ENCODE measurements at places on chromosomes 7 and 10.

DNA sequence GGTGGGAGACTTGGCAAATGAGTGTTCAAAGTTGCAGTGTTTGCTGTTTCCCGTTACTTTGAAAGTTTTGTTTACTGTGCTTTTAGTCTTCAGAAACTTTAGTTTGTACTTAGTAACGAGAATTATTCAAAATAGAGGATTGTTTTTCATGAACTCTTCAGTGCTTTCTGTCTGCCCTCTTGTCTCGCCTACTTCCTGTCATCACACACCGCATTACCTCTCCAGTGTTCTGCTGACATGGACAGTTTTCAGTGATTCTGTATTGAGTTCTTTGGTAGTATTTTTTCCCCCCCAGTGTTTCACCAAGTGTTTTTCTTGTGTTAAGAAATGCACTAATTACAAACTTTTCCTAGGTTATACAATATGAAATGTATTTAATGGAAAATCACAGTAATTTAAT, 207.0 kb downstream of the MLLT10 start:
- DNase-seq = no peak

- no peak for DNase-seq
Observed at GRCh38 chr10:23414658-23415057, 24.2 kb upstream of the OTUD1 start.

GRCh38 chr10:30392564-30392990, 41.4 kb upstream of the MAP3K8 start:
- DNase-seq = peak; percentile 54

DNA sequence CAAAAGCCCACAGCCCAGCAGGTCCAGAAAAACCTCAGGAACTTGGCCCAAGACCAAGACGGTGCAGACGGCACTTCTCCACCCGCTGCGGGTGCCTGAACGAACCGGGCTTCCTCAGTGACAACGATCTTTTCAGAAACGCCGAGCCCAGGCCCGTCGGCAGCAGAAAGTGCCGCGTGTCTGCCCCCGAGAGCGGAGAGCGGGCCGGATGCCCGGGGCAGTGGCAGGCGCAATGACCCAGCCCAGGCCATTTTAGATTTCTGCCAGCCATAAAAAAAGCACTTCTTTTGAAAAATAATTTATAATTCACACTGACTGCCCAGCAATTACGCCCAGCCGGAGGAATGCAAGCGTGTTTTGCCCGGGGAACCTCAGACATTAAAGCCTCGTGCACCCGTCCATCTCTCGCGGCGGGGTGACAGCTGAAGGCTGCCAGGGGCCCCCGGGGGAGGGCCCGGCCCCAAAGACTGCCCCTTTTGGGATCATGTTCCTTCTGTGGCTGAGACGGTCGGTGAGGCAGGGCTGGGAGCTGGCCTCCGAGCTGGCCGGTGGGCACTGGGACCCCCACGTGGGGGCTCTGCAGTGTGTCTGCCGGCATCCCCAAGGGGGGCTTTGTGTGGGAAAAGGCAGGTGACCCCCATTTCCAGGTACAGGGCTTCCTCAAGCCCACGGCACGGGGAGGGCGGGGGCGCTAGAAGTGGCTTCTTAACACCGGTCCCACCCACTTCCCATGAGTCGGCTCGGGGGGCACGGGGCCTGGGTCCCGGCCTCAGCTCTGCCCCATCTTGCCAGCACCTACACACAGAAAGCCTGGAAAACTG, 71.3 kb upstream of the PDGFA start:
- DNase-seq = no peak

DNA sequence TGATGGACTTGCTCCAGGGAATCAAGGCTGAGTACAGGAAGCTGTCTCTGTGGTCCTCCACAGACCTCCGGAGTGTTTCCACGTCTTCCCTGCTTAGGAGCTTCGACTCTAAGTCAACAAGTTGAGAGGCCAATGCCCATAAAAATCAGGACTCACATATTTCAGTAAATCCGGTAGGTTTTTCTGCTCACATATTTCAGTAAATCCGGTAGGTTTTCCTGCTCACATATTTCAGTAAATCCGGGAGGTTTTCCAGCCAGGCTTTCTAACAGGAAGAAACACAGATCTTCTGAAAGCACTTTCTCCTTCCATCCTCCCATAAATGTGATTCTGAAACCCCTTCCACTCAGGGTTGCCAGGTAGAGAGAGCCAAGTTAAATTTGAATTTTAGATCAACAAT, 340.1 kb upstream of the SHH start:
- no peak for DNase-seq

DNA sequence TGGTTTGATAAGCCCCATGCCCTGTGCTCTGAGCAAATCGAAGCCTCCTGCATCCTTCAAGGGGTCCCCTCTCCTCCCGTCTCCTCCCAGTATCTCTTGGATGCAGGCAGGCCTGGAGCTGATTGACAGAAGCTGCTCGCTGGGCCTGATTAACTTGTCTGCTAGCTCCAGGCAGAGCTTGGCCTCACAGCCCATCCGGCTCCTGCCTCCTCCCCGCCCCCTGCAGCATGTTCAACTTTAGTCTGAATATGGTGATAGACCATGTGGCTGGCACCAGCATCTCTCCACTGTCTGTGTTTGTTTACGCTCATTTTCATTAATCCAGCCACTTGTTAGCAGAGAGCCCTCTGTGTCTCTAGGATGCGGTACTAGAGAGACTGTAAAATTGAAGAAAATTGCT, 432.2 kb downstream of the DPP6 start:
- DNase-seq = no peak

GRCh38 chr7:21429021-21429420, 1.1 kb downstream of the SP4 start:
- DNase-seq = no peak

GRCh38 chr10:63206997-63207811, 74.1 kb downstream of the NRBF2 start:
- DNase-seq = peak; percentile 90

- peak; percentile 64 for DNase-seq
Observed at GRCh38 chr10:52864201-52865106, 91.9 kb upstream of the MBL2 start.

- DNase-seq = no peak
Observed at GRCh38 chr7:130931423-130931822, 197.4 kb upstream of the KLF14 start.

GRCh38 chr10:119517235-119518141, 25.0 kb downstream of the RGS10 start:
- peak; percentile 23 for DNase-seq

GRCh38 chr7:134605978-134606923, 40.4 kb upstream of the BPGM start:
- peak; percentile 69 for DNase-seq

- DNase-seq = no peak
Observed at GRCh38 chr10:17488848-17489247, 34.5 kb upstream of the ST8SIA6 start.

DNA sequence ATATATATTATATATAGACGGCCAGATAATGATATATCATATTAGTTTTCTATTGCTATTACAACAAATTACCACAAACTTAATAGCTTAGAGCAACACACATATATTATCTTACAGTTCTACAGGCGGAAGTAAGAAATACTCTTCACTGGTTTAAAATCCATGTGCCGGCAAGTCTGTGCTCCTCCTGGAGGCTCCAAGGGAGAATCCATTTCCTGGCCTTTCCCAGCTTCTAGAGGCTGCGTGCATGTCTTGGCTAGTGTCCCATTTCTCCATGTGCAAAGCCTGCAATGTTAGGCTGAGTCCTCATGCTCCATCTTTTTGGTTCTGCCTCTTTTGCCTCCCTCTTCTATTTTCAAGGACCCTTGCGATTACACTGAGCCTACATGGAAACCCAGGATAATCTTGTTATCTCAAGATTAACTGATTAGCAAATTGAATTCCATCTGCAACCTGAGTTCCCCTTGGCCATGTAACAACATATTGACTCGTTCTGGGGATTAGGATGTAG, 23.9 kb upstream of the PNLIPRP3 start:
- no peak for DNase-seq

DNA sequence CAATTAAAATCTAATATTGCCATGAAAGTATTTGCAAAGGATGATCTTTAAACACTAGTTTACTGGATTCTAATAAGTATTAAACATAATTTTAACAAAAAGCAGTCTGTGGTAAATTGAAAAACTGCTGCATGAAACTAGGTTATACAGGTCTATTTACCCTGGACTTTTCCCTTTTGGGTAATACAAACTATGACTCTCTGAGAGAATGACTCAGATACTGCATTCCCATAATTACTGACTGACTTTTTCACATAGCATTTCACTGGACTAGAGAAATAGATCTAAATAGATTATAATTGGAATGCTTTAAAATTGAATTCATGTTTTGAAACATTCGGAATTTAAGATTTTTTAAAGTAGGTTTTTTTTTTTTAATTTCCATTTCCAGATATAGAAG, 395.7 kb downstream of the THSD7A start:
- peak; percentile 54 for DNase-seq

- no peak for DNase-seq
Observed at GRCh38 chr10:97502916-97503315, 4.2 kb downstream of the UBTD1 start.

- DNase-seq = peak; percentile 64
Observed at GRCh38 chr10:78354101-78354500, 320.4 kb downstream of the RPS24 start.

DNA sequence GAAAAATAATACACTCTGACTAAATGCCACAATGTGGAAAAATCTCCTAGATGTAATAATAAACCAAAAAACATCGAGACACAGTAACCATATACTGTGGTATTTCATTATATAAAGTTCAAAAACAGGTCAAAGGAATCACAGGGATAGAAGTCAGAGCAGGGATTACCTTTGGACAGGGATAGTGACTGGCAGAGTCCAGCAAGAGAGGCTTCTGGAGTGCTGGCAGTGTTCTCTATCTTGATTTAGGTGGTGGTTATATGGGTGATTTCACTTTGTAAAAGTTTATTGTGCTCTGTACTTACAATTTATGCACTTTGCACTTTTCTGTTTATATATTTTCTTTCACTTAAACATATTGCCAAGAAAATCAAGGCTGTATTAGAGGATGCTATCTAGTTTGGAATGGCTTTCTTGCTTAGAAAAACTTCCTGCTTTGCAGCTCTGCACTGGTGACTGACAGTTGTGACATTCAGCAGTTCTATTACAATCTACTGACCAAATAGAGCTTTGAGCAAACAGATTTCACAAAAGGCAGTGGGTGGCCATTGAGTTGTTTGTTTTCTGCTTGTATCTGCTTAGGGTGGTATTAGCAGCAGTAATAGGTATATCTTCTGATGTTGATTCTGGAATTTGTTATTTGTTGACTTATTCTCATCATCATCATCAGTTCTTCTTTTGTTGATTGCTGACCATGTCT, 263.6 kb upstream of the LRGUK start:
- no peak for DNase-seq

DNA sequence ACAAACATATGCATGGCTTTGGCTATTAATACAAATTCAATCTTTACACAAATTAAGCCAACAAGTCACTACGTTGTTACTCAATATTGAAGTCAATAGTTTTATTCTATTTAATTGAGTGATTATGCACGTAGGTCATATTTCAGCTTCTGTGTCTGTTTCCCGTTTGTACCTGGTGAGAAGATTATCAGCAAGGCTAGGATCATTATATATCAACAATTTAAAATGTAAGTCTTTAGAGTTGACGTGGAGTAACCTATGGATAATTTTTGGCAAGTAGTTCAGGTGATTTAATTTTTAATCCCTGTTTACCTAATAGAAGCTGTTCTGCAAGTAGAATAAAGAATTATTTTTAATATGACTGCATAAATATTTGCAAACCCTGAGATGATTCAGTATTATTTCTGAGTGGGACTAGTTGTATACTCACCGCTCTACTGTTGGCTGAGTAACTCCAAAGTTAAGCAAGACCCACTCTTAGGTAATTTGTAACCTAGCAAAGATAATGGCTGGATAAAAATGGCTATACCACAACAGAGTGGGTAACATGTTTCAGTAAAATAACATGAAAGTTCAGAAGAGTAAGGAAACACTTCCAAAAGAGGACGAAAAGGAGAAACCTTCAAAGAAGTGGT, 161.0 kb downstream of the HGF start:
- DNase-seq = peak; percentile 82

DNA sequence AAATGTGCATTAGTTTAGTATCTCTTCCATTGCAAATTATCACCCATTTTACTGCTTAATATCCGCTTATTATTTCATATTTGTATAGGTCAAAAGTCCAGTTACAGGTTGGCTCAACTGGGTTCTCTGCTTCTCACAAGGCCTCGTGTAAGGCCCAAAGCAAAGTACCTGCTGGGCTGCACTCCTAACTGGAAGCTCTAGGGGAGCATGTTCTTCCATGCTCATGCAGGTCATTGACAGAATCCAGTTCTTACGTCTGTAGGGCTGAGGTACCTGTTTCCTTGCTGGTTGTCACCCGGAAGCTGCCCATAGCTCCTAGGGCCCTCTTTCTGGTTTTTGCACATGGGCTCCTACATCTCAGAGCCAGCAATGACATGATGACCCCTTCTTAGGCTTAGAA, 79.6 kb downstream of the RAPGEF5 start:
- DNase-seq = no peak

DNA sequence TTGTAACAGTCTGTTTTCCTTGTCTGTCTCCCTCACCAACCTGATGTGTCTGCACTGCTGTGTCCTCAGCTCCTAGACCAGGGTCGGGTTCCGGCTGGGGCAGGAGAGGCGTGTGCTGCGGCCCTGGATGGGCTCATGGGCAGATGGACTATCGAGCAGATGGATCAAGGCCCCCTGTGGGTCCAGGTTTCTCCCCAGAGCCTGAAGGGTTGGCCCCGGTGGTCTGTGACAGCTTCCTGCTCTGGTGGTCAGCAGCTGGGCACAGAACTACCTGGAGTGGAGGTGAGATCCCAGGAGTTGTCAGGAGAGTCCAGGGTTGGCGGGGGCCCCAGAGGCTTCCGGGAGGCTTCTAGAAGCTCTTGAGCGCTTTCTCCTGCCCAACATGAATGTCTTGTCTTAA, 75.1 kb downstream of the GRK5 start:
- DNase-seq = no peak

DNA sequence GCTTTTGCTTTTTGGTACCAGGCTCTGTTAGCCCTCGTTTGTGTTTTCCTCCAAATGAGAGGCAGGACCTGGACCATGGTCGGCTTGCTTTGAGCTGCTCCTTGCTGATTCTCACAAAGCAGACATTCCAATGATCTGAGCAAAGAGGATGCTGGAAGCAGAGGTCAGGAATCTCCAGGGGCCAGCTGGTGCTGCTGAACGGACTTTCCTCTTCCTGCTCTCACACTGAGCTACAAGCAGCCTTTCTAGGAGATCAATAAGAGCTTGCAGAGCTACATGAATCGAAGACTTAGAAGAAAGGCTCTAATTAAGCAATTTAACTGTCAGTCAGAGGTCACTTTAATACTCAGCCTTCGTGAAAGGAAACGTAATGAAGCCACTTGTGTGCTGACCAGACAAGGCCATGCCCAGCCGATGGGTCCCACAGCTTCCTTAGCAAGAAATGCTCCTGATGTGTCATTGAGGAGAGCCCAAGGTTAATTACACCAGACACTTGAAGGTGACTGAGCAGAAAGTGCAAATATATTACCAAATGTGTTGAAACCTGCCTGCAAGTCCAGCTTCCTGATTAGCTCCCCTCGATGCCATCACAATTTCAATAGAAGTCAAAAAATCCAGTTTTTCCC, 151.3 kb upstream of the RSU1 start:
- peak; percentile 87 for DNase-seq

- DNase-seq = peak; percentile 8
Observed at GRCh38 chr10:122988501-122988900, 8.3 kb downstream of the PSTK start.

Data from fibroblast of mammary gland (primary cell).